NCI-H2171 treated with DMSO at 0.1 percent for 48 hours (cell line): ENCODE measurements at places on chromosomes 2 and 18.

GRCh38 chr2:42254186-42254895, 85.2 kb downstream of the EML4 start:
- no peak for DNase-seq

GRCh38 chr2:216553093-216553478, 54.4 kb downstream of the RPL37A start:
- DNase-seq, result no peak

GRCh38 chr2:216113572-216113971, 4.4 kb downstream of the XRCC5 start:
- no peak for DNase-seq

DNA sequence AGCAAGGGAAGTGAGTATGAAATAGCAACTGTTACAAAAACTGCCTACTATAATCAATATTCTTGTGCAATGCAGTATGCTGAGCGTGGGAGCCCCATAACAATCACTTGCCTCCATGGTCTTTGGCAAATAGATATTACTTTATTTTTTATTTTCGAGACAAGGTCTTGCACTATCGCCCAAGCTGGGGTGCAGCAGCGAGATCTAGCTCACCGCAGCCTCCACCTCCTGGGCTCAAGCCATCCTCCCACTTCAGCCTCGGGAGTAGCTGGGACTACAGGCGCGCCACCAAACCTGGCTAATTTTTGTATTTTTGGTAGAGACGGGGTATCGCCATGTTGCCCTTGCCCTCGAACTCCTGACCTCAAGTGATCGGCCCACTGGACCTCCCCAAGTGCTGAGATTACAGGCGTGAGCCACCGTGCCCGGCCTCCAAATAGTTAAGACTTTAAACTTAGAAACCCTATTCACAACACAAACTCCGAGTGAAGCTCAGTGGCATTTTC, 1.2 kb upstream of the CCNT2 start:
- DNase-seq, result no peak

DNA sequence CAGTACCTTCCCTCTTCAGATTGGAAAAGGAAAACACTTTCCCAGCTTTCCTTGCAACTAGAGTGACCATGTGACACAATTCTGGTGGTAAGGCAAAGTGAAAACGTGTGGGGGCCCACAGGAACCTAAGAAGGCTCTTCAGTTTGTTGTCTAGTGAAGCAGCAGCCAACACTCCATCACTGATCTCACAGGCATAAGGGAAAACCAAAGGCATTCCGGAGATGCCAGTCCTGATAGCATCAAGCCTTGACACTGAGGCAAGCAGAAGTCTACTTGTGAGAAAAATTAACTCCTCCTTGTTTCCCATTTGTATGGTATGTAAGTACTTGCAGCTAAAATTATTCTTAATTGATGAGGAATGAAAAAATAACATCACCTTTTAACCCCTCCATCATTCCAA, 88.3 kb downstream of the ETAA1 start:
- DNase-seq, result no peak

- no peak for DNase-seq
Measured at GRCh38 chr2:38722271-38723061, 28.7 kb downstream of the SRSF7 start.

- DNase-seq, result no peak
Measured at GRCh38 chr2:145916799-145917198, 1396.9 kb upstream of the ZEB2 start.

GRCh38 chr2:191643429-191643828, 34.5 kb upstream of the NABP1 start:
- no peak for DNase-seq

GRCh38 chr2:48219555-48220436, 310.2 kb upstream of the STON1 start:
- no peak for DNase-seq

DNA sequence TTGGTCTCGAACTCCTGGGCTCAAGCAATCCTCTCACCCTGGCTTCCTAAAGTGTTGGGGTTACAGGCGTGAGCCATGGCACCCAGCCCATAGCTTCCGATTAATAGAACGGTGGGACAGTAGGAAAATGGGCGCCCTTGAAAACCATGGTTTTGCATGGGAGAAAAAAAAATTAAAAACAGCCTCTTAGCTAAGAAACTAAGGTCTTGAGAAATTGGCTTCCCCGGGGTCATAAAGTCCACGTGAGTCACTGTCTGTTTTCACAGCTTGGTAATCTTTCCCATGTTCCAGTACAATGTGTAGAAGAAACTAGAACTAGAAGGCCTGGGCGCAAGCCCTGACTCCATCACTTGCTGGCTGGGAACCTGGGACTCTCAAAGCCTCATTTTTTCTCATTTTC, 20.7 kb downstream of the B3GNT2 start:
- no peak for DNase-seq

DNA sequence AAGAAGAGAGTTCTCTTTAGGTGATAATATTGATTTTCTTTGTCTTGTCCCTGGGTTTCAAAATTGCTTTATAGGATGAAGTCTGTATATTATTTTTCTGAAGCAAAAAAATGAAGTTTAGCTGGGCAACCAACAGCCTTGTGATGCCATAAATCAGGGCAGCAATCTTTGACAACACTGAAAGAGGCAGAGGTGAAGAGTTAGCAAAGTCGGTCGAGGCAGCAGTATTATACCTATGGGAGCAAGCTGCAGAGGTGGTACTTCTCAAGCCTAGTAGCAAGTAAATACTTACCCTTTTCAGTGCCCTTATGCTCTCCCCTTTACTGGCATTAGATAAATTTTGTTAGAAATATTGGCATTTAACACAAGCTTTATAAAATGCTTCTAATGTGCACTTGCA, 92.9 kb downstream of the NETO1 start:
- DNase-seq, result no peak

DNA sequence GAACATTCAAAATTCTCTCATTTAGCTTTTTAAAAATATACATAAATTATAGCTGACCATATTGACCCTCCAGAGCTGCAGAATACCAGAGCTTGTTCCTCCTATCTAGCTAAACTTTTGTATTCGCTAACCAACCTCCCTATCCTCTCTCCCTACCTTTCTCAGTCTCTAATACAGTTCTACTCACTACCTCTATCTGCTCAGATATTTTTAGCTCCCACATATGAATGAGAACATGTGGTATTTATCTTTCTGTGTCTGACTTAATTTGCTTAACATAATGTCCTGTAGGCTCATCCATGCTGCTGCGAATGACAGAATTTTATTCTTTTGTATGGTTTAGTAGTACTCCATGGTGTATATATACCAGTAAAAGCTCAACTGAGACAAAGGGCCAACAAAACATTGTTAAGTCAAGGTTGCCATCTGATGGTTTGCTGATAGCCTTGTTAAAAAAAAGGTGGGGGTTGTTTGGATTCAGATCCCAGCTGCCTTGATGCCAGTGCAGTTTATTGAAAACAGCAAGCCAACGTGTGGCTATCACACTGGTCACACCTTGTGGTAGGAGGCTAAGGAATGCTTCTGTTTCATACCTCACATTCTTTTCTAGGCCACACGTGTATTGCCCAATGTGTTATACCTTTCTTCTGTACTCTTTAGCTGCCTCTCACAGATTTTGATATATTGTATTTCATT, 101.5 kb downstream of the VWA3B start:
- DNase-seq, result no peak

GRCh38 chr2:43136876-43137275, 89.5 kb downstream of the ZFP36L2 start:
- no peak for DNase-seq

GRCh38 chr2:1656961-1657841, 87.1 kb downstream of the PXDN start:
- peak; percentile 21 for DNase-seq

DNA sequence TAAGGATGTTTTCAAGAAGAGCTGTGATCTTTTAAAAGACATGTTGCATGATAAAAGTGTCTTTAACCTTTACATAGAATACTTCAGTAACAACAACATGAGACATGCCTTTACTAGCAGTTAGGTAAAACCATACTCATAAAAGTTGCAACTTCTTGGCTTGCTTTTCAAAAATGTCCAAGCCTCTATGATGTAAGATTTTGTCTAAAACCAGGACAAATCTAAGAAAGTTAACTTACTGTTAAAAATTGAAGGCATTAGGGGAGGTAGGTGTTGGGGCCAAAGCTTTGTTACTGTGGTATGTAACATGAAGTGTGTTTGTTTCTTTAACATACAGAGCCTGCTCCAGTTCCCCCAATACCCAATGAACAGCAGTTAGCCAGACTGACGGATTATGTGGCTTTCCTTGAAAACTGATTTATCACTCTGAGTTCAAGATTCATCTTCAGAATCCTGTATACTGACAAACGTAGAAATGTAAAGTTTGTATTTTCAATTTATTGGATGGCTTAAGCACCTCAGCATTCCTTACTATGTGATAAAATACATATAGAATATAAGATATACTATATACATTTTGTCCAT, 11.7 kb downstream of the COPS8 start:
- no peak for DNase-seq

- DNase-seq, result no peak
Measured at GRCh38 chr2:235668782-235669181, 174.9 kb downstream of the AGAP1 start.

GRCh38 chr18:78458356-78458755, 521.3 kb upstream of the SALL3 start:
- no peak for DNase-seq

- DNase-seq, result no peak
Measured at GRCh38 chr2:113342650-113343049, 63.9 kb upstream of the PAX8 start.

DNA sequence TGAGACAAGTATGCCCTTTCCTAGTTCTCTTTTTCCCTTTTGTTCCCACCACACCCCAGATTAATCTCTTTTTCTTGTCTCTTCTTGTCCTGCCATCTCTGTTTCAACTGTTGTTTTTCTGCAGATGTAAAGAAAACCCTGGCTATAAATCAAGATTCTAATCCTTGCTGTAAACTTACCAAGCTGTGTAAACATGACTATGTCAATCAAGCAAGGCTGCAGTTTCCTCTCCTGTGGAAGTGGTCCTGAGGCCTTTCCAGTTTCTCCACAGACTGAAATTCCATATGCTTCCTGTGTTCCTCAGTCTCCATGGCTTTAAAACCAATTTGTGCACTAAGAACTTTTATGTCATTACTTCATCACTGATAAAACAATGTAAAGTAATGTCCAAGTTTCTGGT, 288.8 kb upstream of the PIK3C3 start:
- no peak for DNase-seq

DNA sequence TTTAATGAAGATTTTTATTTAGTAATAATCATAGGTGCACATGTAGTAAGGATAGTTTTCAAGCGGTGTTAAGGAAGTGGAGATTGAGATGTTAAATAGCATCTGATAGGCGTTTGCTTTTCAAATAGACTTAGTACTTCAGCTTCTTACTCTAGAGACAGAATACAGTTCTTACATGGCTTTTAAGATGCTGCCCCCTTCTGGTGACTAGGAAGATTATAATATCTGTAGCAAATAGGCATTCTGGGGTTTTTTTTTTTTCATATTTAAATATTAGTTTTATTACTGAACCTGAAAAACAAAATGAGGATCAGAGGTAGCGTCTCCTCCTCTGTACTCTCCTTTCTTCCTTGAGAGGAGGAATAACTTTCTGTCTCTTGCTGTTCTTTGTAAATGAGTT, 100.2 kb downstream of the AGAP1 start:
- peak; percentile 87 for DNase-seq

DNA sequence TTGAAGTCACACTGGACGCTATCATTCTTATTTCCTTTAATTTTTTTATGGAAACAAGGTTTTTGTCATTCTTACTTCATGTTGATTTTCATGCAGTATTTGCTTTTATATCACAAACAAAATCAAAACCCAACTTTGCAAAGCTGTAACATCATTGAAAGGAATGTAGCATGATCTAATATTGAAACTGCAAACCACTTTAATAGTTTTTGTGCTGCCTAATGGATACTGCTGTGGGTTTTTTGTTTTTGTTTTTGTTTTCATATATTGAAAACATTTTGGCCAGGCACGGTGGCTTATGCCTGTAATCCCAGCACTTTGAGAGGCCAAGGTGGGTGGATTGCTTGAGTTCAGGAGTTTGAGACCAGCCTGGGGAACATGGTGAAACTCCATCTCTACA, 81.6 kb downstream of the MAP2 start:
- DNase-seq, result no peak

GRCh38 chr2:55156326-55156725, 75.8 kb downstream of the CLHC1 start:
- DNase-seq, result no peak

GRCh38 chr2:128272601-128273468, 45.8 kb downstream of the HS6ST1 start:
- no peak for DNase-seq

DNA sequence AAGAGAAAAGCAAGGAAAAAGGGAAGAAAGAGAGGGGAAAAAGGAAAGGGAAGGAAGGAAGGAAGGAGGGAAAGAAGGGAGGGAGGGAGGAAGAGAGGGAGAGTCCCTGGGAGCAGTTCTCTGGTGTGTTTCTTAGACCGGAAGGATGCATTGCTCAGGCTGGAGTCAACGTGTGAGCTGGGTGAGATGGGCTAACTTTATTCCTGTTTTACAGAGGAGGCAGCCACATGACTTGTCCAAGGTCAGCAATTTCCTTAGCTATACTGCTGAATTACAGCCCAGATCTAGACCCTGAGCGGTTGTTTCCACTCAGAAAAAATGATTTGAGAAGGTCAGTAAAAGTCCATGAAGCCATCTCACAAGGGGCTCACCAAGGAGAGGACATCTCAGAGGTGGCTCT, 86.6 kb upstream of the APCDD1 start:
- DNase-seq, result no peak

DNA sequence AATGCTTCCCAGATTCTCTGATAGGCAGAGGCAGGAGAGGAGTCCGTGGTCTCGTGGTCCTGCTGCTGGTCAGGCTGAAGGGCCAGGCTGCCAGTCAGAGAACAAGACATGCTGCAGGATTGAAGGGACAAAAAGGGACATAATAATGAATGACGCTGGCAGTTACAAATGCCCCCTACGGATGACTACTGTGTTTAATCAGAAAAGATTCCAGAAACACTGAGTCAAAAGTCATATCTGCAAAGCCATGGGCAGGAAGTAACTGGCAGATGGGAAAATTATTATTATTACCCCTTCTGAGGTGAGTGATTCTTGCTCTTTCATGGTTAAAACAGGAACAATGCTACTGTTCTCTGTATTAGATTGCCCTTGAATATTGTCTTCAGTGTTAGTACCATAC, 19.0 kb downstream of the LCT start:
- DNase-seq, result no peak

DNA sequence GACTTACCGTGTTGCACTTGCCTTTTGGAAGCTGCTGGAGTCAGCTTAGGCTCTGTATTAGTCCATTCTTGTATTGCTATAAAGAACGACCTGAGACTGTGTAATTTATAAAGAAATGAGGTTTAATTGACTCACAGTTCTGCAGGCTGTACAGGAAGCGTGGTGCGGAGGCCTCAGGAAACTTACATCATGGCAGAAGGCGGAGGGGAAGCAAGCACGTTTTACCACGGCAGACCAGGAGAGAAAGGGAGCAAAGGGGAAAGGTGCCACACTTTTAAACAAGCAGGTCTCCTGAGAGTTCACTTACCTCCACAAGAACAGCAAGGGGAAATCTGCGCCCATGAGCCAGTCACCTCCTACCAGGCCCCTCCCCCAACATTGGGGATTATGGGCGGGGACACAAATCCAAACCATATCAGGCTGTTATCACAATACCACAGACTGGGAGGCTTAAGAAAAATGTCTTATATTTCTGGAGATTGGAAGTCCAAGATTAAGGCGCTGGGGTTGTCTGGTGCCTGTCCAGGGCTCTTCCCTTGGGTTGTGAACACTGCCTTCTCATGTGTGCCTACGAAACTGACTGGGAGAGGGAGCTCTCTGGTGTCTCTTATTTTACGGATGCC, 3.6 kb upstream of the D2HGDH start:
- no peak for DNase-seq
